Stimulated activated CD4-positive, alpha-beta T cell treated with anti-CD3 and anti-CD28 coated beads, Interleukin-4, amount 100 ng/mL, for 4 hours (primary cell): ENCODE measurements at places on chromosomes 6 and 20.
A peak's percentile ranks its signal among the peaks of the same experiment; 100 is the strongest.

DNA sequence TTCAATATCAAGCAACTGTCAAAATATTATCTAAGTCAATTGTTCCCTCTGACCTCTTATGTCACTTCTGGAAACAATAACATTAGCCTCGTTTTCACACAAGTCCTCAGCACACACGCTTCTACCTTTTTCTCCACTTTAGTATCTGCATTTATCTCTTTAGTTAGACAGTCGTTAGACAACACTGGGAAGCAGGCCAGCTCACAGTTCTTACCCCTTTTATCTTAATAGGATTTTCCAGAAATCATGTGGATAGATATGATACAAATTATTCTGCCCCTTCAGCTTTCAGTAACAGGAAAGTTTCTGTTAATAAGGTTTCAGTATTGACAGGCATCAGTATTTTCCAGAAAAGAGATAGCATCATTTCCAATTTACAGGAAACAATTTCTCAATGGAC lies 25.9 kb upstream of the HAO1 start:
- no peak for DNase-seq

GRCh38 chr6:169162752-169163407 lies 90.8 kb downstream of the THBS2 start:
- DNase-seq: no peak

GRCh38 chr20:24813496-24813895 lies 135.6 kb upstream of the CST7 start:
- DNase-seq: no peak

GRCh38 chr20:58224097-58224496 lies 4.4 kb downstream of the ANKRD60 start:
- DNase-seq: no peak

GRCh38 chr6:136127873-136128272 lies 122.2 kb downstream of the MTFR2 start:
- no peak for DNase-seq

DNA sequence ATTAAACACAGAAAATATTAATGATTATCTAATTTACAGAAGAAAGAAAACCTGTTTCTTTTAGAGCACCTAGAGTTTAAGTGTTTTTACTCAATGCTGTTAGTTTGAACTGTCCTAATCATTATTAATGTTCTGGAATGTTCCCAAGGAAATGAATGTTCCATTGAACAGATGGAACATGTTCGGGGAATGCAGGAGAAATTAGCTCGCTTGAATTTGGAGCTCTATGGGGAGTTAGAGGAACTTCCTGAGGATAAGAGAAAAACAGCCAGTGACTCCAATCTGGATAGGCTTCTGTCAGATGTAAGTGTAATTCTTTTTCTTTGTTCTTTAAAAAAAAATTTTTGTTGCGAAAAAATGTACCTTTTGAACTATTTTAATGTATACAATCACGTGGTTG lies 10.8 kb upstream of the ECT2L start:
- no peak for DNase-seq

GRCh38 chr6:169959136-169960002 lies 207.9 kb downstream of the ERMARD start:
- DNase-seq: peak; percentile 43

- no peak for DNase-seq
These were observed 72.5 kb downstream of the SMPDL3A start for GRCh38 chr6:122861594-122861993.

DNA sequence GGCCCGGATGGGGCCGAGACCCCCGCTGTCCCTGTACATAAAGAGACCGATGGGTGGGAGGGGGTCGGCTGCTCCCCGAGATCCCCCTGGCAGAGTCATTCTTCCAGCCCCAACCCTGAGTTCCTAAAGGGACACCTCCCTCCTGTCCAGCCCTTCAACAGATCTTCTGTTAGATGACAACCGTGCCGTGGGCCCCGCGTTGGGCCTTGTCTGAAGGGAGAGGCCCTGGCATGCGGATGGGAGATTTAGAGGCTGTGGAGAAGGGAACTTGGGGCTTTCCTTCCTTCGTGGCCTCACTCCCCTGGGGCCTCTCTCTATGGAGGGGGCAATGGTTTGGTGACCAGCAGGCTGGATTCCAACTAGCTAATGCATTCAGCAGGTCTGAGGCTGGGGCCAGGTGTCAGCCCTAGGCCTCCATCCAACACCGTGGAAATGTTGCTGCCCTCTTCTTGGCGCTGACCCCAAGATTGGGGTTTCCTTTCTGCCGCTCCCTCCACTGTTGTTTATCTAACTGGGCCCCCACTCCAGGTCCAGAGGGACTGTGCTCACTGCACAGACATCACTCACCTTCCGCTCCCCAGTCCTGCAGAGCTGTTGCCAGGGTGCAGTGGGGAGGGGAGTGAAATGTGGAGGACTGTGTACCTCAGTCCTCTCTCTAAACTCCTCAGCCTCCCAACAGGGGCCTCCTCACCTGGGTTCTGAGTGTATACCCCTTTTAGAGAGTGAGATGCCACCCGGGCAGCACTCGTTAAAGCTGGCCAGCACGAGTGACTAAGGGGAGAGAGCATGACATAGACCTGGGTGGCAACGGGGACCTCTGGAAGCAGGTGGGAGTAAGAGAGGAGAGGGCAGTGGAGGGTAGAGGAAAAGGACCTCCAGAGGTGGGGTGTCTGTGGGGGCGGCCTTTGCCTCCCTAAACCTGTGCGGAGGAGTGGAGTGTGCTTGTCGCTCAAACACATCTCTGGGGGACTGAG lies 6.7 kb downstream of the TMEM151B start:
- no peak for DNase-seq

DNA sequence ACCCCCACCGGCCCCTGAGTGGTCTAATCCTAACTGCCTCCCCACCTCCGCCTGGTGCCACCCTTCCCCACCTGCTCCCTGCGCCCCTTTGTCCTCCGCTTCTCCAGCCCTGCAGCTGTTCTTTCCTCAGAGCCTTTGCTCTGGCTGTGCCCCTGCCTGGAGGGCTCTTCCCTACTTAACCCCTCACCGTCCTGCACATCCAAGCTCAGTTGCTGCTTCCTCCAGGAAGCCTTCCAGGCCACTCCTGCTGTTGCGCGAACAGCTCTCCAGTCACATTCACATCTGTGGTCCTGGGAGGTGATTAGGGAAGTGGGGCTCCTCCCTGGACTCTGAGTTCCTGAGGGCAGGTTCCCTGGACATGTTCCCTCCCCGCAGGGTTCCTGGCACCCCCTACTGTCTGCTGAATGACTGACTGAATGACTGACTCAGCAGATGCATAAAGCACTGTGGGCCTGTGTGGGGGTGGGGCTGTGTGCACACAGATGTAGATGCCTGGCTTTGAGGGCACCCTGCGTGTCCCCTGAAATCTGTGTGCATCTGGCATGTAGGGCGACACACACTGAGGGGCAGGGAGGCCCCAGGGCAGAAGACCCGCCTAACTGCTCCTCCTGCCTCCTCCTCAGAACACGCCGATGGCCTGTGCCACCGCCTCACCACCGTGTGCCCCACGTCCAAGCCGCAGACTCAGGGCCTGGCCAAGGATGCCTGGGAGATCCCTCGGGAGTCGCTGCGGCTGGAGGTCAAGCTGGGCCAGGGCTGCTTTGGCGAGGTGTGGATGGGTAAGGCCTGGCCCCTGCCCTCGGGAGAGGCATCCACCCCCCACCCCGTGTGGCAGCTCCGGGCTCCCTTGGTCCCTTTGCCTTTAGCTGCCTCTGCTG lies 51.4 kb downstream of the SRC start:
- no peak for DNase-seq

DNA sequence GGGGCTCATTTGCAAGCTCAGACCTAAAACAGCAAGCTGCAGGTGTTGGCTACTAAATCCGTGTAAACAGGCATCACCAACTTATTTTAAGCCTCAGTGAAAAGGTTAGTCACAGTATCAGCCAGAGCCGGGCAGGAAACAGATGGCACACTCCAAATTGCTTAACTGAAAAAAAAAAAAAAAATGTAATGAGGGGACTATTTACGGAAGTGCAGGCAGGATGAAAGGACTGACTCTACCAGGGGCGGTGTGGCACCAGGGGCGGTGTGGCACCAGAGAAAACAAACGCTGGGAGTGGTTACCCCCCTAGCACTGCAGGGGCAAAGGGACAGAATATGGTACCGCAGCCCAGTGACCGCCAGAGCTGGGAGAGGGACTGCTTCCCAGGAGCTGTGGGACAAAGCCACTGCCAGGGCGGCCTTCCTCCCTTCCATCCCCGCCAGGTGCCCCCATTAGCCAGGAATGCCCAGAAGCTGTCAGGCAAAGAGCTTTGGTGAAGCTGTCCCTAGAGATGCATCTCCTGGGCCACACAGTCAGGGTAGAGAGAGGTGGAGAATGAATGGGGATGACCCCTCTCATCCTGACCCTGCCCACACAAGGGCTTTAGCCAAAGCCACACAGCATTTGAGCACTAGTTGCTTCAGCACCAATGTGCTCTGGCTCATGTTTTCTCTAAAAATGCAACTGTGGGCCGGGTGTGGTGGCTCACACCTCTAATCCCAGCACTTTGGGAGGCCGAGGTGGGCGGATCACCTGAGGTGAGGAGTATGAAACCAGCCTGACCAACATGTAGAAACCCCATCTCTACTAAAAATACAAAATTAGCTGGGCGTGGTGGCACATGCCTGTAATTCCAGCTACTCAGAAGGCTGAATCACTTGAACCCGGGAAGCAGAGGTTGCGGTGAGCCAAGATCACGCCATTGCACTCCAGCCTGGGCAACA lies 39.6 kb upstream of the GFOD1 start:
- peak; percentile 5 for DNase-seq

GRCh38 chr20:4230651-4231050 lies 215.3 kb upstream of the RNF24 start:
- DNase-seq: no peak

DNA sequence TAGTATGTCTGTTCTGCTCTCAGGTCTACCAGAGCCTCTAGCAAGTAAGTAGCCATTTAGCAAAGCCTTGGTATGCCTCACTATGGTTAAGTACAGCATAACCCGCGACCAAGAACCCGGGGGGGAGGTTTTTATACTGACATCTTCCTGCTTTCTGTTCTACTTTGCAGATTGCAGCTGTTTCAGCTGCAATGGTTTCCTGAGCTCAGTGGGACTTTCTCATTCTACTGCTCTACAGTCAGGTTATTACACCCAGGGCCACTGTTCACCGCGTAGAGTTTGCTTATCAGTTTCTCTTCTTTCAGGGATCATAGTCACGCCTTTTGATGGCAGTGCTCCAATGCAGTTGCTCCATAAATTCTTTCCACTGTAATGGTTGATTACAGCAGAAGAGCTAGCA lies 631.3 kb downstream of the TFAP2A start:
- DNase-seq: no peak

DNA sequence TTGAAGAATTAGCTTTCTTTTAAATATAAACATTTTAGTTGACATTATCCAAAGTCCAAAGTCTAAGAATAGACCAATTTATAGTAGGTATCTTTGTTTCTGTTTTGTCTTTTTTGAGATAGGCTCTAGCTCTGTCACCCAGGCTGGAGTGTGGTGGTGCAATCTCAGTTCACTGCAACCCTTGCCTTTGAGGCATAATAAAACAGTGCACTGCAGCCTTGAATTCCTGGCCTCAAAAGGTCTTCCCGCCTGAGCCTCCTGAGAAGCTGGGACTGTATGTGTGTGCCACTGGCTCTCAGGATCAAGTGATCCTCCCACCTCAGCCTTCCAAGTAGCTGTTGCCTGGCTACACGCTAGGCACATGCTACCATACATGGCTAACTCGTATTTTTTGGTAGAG lies 135.4 kb downstream of the REV3L start:
- no peak for DNase-seq

DNA sequence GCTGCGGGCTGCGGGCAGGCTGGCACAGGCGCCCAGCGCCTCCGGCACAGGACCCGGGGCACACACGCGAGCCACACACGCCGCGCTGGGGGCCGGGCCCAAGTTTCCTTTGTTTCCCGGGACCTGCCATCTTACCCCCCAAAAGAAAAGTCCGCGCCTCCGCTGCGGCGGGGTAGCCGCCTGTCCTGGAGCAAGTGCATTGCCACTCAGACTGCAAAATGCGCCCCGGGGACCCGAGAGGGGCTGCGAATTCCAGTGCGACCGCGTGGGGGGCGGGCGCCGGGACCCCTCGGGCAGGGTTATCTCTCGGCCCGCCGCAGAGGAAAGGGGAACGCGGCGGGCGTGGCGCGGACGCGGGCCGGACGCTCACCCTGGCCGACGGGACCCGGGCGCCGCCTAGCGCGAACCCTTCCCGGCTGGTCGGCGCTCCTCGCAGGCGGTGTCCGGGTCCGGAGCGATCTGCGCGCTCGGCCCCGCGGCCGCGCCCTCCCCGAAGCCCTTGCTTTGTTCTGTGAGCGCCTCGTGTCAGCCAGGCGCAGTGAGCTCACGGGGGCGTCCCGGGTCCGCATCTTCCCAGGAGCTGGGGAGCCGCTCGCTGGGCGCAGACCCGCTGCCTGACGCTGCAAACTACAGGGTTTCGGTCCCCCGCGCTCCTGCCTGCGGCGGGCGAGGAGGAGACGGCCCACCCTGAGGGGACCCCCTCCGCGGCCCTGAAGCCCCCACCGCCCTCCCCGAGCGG lies 639 bp upstream of the CD24 start:
- DNase-seq: no peak

DNA sequence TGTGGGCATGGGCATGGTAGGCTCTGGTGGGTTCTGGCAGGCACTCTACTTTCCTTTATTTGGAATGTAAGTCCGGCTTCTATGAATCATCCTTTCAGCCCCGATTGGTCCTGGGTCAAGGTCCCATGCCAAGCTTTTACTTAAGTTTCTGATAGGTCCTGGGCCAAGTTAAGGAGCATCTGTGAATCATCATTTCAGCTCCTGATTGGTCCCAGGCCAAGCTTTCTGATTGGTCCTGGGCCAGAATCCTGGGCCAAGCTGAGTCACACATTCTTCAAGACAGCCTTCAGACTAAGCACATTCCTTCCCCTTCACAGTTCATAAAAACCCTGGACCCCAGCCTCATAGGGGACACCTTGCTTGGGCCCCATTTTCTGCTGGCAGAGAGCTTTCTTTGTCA lies 231.0 kb upstream of the EYS start:
- no peak for DNase-seq

DNA sequence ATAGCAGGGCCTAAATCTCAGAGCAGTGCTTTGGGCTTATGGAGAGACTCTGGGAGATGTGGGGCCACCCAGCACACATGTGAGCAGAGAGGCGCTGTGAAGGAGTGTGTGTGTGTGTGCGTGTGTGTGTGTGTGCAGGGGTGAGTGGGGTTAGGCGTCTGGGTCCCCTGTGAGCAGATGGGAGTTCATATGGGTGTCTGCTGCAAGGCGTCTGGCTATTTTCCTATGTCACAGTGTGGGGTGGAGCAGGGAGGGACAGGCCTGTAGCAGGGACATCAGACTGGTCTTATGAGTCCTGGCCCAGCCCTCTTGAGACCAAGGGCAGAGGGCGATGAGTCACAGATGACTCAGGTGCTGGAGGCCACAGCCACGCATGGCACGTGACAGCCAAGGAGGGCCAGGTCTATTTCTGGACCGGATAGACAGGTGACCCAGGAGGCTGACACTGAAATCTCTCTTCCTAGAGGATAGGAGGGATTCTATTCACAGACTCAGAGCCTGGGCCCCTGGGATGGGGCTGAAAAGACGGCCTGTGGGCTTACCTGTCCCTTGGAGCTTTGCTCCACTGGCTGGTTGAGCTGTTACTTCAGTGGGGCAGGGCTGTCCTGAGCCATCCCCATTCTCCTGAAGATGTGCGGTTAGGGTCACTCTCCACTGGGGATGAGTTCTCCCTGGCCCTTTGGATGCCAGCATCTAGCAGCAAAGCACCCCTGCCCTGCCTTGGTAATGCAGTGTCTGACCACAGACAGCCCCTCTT lies 28.9 kb downstream of the VEGFA start:
- DNase-seq: no peak

GRCh38 chr6:22208026-22208425 lies 88.8 kb downstream of the PRL start:
- DNase-seq: no peak

- DNase-seq: no peak
These were observed 77.4 kb downstream of the FIG4 start for GRCh38 chr6:109768485-109768884.

- DNase-seq: no peak
These were observed 108.2 kb downstream of the THBS2 start for GRCh38 chr6:169145496-169145895.
